T1000 (cell line): ENCODE measurements at places on chromosomes 11 and 22.

- no peak for DNase-seq
Measured at GRCh38 chr11:72598906-72599305, 75.3 kb downstream of the PDE2A start.

DNA sequence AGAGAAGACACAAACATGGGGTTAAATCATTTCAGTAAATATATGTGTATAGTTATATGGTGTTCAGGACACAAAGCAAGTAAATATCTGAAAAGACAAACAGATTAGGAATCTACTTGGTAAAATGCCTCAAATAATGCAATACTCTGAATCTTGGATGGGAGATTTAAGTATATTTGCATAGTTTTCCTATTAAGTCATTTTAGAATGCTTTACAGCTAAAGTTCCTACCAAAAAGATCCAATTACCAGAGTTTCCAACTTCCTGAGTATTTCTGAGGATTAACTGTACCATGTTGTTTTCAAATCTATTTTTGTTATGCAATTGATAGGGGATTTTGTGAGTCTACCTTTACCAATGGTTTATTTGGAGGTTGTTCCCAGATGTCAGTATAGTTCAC is 424.4 kb upstream of the CCDC179 start:
- no peak for DNase-seq

GRCh38 chr11:117827521-117828511 is 3.3 kb upstream of the FXYD2 start:
- DNase-seq, result no peak

GRCh38 chr11:104522650-104523049 is 358.7 kb upstream of the PDGFD start:
- DNase-seq, result no peak

- DNase-seq, result no peak
Measured at GRCh38 chr11:100484948-100485347, 202.1 kb upstream of the ARHGAP42 start.

- DNase-seq, result no peak
Measured at GRCh38 chr22:50483106-50483505, 1.8 kb downstream of the ADM2 start.

DNA sequence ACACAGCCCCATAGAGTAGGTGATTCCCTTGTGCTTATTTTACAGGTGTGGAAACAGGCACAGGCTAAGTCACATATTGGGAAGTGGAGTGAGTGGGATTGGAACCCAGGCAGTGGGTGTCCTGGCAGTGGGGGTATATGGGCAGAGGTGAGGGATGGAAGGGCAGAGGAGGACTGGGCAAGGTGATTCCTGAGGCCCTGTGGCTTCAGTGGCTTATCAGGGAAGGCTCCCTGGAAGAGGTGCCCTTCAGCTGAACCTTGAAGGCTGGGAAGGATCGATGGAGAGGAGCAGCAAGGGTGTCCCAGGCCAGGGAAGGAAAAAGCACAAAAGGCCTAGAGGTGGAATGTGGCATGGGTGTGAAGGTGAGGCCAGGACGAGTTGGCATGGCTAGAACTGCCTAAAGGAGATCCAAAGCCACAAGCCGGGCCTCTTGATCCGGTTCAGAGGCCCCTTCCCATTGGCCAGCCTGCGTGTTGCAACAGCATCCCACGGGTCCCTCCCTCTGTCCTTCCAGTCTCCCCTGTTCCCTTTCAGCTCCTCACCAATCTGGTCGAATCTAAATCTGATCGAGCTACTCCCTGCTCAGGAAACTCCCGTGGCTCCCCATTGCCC is 41.7 kb downstream of the MCM5 start:
- DNase-seq, result no peak

DNA sequence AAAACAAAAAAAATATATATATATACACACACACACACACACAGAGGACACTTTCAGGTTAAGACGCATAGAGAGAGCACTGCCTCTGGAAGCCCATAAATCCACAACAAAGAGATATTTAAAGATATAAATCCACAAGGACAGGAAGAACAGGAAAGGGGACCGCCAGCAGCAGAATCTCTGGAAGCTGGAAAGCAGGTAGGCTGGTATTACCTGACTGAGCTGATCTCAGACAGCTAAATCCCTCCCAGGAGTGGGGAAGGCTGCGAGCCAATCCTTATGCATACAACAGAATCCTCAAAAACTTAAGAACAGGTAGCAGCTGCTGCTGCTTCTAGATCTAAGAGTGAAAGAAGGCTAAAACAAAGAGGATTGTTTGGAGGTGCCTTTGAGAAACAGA is 1.8 kb upstream of the MCAT start:
- DNase-seq, result no peak

GRCh38 chr22:36481393-36482168 is at the start of gene TXN2:
Gene TXN2, minus strand, starts transcription at chr22:36481640. Its CDS starts 803 bp downstream, at chr22:36480837.
- peak; percentile 91 for DNase-seq

- DNase-seq, result no peak
Measured at GRCh38 chr11:124987096-124987495, 33.1 kb downstream of the CCDC15 start.

DNA sequence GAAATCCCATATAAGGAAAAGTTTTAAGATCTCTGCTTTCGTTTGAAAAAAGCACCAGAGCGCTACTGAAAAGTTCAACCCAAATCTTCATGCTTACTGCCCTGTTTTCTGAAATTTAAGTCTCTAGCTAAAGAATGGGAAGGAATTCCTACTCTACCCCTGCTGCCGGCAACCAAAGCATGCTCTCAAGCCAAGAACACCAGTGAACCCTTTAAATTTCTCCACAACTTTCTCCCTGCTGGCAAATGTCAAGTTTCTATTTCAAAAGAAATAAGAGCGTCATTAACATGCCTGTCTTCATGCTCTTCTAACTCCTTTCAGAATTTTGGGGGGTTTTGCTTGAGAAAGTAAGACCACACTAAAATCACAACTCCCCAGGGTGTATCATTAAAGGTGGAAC is 6.8 kb upstream of the SMCO4 start:
- DNase-seq, result no peak

GRCh38 chr11:14503023-14503422 is 3.4 kb upstream of the COPB1 start:
- no peak for DNase-seq

GRCh38 chr11:116066777-116067176 is 562.6 kb upstream of the CADM1 start:
- no peak for DNase-seq

DNA sequence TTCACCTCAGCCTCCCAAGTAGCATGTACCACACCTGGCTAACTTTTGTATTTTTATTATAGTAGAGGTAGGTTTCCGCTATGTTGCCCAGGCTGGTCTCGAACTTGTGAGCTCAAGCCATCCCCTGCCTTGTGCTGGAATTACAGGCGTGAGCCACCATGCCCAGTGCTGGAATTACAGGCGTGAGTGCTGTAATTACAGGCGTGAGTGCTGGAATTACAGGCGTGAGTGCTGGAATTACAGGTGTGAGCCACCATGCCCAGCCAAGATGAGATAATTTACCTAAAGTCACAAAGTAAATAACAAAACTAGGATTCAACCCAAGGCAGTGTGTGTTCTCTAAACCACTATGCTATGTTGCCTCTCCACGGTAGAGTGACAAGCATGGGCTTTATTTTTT is 3.6 kb upstream of the UBXN1 start:
- DNase-seq, result no peak

- no peak for DNase-seq
Measured at GRCh38 chr11:11848891-11849746, 7.3 kb downstream of the USP47 start.

GRCh38 chr11:128469220-128469619 is 118.1 kb downstream of the ETS1 start:
- no peak for DNase-seq

GRCh38 chr11:46690702-46691101 is 9.7 kb downstream of the ARHGAP1 start:
- DNase-seq, result no peak

GRCh38 chr11:83205608-83206185 is 12.2 kb downstream of the ANKRD42 start:
- no peak for DNase-seq

- DNase-seq, result no peak
Measured at GRCh38 chr11:68749229-68750123, 1.8 kb downstream of the TESMIN start.

DNA sequence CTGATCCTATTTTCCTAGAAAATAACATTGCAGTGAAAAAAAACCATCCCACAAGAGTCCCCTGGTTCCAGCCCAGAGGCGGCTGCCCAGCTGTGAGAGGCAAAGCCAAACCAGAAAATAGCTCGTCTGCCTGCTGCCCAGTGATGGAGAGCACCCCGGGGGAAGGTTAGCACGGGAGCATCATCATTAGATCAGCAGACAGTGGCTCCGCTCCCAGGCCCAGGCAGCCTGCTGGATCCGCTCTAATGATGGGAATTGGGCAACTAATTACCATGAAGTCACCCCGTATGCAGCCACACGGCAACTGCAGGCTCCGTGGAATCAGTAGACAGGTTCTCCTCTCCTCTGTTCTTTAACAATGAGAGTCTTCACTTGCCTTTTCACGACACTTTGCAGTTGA is 17.1 kb upstream of the B3GAT1 start:
- no peak for DNase-seq

DNA sequence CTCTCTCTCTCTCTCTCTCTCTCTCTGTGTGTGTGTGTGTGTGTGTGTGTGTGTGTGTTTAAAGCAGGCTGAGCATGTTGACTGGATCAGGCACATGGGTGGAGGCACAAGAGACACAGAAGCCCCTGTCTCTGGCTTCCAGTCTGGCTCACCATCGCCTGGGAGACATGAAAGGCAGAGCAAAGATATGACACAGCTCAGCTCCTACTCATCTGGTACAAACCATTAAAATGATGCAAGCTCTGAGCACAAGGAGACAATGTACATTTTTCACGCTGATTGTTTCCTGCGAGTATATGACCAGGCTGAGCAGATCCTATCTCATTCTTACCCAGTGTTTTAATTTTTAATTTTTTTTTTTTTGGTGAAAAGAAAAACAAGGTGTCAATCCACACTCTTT is 9.5 kb downstream of the SLC6A5 start:
- DNase-seq, result no peak

GRCh38 chr11:65502555-65503367 is 3.9 kb downstream of the MALAT1 start:
- no peak for DNase-seq

GRCh38 chr11:87036756-87037449 is 831 bp upstream of the TMEM135 start:
- DNase-seq, result no peak

- DNase-seq, result no peak
Measured at GRCh38 chr11:120236169-120237107, 3.5 kb upstream of the POU2F3 start.

- DNase-seq, result no peak
Measured at GRCh38 chr22:19870153-19871022, 15.7 kb upstream of the GNB1L start.

DNA sequence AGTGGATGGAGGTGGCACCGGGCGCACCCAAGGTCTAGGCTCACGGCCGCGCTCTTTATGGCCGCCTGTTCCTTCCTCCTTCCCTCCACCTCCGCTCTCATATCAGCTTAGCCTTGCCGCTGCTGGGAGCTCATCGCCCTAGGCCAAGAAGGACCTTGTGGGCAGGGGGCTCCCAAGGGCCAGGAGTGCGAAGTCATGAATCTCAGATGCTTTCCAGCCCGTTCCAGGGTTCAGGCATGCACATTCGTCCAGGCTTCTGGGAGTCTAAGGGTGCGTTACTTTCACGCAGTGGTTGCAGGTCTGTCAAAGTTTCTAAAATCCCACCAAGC is 4.1 kb upstream of the GALR3 start:
- no peak for DNase-seq

GRCh38 chr11:9568854-9569587 is 4.4 kb upstream of the WEE1 start:
- DNase-seq, result peak; percentile 38
